ENCODE measurements at places on chromosomes 5 and 9.

DNA sequence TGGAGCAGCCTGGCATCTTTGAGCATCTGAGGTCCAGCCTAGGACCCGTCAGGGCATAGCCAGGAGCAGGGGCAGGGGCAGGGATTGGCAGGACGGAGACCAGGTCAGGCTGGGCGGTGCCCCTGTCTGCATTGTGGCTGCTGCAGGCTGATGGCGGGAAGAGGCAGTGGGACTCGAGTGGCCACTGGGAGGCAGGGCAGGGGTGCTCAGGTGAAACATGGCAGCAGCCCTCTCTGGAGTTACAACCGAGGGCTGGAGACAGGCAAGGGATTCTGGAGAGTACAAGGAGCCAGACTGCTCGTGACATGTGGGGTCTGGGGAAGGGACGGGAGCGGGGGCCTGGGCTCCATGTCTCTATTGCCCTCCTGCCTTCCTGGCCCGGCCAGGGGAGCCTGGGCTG, 97.4 kb upstream of the RAPGEF1 start:
- DNase-seq = no peak

DNA sequence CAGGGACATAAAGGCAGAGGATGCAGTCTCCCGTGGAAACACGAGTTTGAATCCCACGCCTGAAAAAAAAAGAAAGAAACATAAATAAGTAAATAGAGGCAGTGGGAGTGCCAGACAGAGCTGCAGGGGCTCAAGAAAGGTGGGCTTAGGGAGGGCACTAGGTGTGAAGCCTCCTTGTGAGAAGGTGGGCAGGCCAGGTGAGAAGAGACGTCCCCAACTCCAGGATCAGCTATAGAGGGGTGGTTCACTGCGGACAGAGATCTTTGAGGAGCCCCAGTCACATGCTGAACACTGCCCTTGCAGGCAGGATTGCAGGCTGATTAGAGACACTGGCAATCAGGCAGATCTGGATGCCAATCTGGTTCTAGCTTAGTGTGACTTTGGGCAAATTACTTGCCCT, 172.1 kb downstream of the RGS3 start:
- no peak for DNase-seq

- no peak for DNase-seq
Measured at GRCh38 chr9:115733318-115734110, 420.1 kb upstream of the PAPPA start.

DNA sequence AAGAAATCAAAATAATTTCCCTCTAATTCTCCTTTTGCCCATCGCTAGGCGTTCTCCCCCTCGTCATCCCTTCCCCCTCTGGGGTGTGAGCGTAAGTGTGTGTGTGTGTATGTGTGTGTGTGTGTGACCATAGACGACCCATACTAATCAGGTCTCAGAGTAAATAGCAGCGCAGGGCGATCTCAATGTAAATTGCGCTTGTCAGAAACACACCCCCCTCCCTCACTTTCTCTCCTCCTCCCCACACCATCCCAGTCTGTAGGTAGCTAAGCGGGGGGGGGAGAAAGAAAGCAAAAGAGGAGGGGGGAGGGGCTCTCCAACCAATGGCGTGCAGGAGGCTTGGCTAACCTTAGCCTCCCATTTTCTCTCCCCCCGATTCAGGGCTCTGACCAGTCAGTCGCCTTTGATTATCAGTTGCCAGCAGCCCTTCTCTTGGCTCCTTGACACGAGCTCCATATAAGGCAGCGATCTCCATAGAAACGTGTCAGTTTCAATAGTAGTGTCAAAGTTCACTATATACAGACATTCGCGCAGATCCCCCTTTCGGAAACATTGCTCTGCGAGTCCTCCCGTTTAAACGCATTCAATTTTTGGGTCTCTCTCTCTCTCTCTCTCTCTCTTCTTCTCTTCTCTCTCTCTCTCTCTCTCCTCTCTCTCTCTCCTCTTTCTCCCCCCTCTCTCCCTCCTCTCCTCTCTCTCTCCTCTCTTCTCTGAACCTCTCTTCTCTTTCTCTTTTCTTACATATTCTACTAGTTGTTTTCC, at the start of gene NR2F1:
NR2F1 (plus strand) TSS at position 546 of the 762 bp plus-strand sequence. CDS start 1,802 bp downstream, outside the sequence.
- DNase-seq = no peak

DNA sequence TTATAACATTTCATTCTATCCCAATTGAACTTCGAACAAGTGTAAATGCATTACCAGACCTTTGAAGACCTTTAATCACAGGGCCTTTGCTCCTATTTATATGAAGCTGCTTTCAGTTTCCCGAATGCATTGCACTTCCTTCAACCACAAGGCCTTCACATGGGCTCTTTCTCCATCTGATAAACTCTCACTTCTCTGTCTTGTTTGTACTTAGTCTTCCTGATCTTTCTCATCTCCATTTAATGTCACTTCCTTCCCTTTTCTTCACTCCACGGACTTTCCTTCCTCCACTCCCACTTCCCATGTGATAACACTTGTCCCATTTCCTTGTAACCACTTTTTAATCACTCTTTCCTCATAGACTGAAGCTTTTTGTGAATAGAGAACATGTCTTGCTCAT, 74.3 kb upstream of the TNC start:
- DNase-seq = no peak

DNA sequence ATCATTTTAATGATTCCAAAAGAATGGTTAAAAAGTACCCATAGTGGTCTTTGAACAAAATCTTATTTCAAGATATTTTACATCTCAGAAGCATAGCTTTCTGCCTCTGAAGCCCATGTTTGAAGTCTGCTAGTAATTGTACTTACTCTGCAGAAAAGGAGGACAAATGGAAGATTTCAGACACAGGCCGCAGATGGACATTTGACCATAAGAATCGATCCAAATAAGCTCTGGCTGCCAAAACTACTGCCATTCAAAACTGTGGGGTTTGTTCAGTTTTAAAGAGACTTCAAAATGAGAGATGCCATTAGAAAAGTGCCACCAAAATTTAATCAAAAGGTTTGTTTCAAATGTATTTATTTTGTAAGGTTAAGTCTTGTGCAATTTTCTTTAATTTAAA, 306.7 kb downstream of the DTWD2 start:
- no peak for DNase-seq

DNA sequence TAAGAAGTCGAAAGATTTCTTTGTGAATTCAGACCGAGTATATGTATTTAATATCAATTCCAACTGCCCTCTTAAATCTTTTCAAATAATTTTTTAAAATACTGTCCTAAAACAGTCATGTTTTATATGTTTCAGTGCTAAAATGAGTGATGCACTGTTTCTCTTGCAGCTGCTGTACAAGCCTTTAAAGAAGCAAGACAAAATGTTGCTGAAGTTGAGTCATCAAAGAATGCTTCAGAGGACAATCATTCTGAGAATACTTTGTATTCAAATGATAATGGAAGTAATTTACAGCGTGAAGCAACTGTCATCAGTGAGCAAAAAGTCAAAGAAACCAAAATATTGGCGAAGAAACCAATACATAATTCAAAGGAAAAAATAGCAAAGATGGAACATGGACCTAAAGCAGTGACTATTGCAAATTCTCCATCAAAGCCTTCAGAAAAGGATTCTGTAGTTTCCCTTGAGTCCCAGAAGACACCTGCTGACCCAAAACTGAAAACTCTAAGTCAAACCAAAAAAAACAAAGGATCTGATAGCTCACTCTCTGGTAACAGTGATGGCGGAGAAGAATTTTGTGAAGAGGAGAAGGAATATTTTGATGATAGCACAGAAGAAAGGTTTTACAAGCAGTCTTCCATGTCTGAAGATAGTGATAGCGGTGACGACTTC, 58.0 kb downstream of the LOX start:
- DNase-seq = no peak

Measured in central memory CD8-positive, alpha-beta T cell (primary cell).